ENCODE measurements at places on chromosomes 7 and 10. TPM values are rescaled to one million over a fixed set of nuclear protein-coding genes. Genes with fewer than 3 reads are reported as not detected.

The NKX1-2 gene
- total RNA-seq = not detected

The MYH16 gene
- not detected for total RNA-seq

The GRM8 gene
- 0.13 TPM for total RNA-seq

The ABCA13 gene
- 0.36 TPM for total RNA-seq
